H7 (cell line): ENCODE measurements at places on chromosomes 3 and 15. TPM values are rescaled to one million over a fixed set of nuclear protein-coding genes. Genes with fewer than 3 reads are reported as not detected.

Gene GNAI2
- 204 and 246 TPM in 2 replicates for total RNA-seq

Gene CHRNB4
- 2.7 and 4.3 TPM in 2 replicates for total RNA-seq

Gene ADAMTS9
- 4.9 and 5.6 TPM in 2 replicates for total RNA-seq

Gene GOLGA6A
- total RNA-seq, result 2.2 and 4.7 TPM in 2 replicates

Gene KCNAB1
- total RNA-seq, result 0.42 TPM in 1 of 2 replicates, not detected in the other

Gene CHST13
- total RNA-seq, result 2.5 and 2.8 TPM in 2 replicates

Gene PLSCR2
- 5.1 TPM in 1 of 2 replicates, not detected in the other for total RNA-seq

Gene PPP1R2
- 76.4 and 121 TPM in 2 replicates for total RNA-seq

Gene MYH15
- total RNA-seq, result 0.07 and 0.15 TPM in 2 replicates

Gene GHSR
- not detected in 2 replicates for total RNA-seq

Gene MESP2
- total RNA-seq, result 2.0 TPM in 2 replicates

Gene C3orf18
- 12.5 and 19.3 TPM in 2 replicates for total RNA-seq
